ENCODE measurements at places on chromosomes 6 and 20. TPM values are rescaled to one million over a fixed set of nuclear protein-coding genes. Genes with fewer than 3 reads are reported as not detected.

DNA sequence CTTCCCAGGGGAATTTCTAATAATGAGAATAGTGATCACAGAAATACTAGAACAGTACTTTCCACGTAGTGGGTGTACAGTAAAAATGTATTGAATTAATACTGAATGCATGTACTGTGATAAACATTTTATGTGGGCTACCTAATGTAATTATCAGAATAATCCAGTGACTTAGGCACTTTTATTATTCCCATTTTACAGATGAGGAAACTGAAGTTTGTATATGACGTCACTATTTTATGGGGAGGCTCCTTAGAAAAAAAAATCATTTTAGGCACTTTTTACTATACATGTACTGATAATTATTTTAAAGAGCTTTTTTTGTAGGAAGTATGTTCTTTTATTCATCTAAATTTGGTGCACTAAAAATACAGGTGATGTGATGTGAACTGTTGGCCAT is 275.6 kb upstream of the TAB2 start:
- no peak for DNase-seq

DNA sequence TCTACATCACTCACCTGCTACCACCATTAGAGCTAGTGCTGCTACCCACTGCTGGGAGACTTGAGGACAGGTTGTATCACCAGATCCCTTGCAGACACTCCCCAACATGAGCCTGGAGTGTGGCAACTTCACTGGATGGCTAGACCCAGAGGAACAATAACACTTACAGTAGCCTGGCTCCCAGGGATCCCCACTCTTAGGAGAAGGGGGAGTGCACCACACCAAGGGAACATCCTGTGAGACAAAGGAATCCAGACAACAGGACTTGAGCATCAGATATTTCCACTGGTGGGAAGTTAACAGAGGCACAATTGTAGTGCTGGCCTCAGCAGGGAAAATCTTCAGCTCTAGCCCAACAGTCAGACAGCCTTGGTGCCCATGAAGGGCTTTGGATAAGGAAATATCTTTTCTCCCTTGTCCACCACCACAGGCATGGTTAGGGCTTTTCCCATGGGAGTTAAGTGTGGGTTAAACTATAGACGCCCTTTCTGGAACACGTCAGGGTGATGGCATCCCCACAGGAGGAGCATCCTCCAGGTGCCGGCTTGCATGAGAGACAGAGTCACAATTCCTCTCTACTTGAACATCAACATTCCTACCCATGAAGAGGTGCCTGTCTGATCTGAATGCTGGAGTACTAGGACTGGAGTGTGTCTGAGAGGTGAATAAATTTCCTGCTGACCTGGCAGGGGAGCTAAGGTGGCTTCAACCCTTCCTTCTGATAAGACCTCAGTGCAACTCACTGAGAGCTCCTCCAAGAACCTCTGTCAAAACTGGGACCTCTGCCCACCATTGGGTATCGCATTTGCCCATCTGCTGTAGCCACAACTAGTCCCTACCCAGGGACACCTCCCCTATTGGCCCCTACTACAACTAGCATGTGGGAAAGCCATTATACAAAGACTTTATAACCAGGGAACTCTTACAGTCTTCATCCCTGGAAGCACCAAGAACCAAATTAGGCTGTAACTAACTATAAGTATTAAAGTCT is 55.4 kb upstream of the SIRPG start:
- DNase-seq = no peak

GRCh38 chr6:124446961-124447360 is 515.3 kb upstream of the RNF217 start:
- DNase-seq = no peak

Gene MEP1A
- total RNA-seq = 0.19 TPM

All from mammary epithelial cell (primary cell).